ENCODE measurements at places on chromosomes 7 and 10. TPM values are rescaled to one million over a fixed set of nuclear protein-coding genes. Genes with fewer than 3 reads are reported as not detected.

DNA sequence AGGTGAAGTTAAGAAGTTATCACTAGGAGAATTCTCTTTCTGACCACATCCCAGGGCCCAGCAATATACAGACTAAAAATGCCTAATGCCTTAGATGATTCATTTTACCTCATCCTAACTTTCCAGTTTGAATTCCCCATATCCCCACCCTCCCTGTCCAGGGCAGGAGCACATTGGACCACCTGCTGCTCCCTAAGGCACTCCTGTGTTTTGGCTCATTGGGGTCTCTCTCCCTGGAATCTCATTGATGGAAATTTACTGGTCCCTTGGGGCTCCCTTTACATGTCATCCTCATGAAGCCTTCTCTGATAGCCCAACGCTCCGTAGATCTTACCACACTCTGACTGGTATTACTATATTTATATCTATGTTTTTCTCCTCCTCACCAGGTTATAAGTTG, 2.7 kb downstream of the IL2RA start:
- H3K4me1 ChIP-seq, result no peaks in the 10 kb centered on the region
- no peak overlapping the region for H3K4me3 ChIP-seq
- DNase-seq, result no peak
- H3K27ac ChIP-seq, result no peak overlapping the region

- no peaks in the 10 kb centered on the region for H3K36me3 ChIP-seq
- H3K27ac ChIP-seq, result no peak overlapping the region
- no peaks in the 10 kb centered on the region for H3K27me3 ChIP-seq
- no peak overlapping the region for H3K4me3 ChIP-seq
Measured at GRCh38 chr7:1918063-1918645, 248.1 kb downstream of the ELFN1 start.

- no peak overlapping the region for H3K4me3 ChIP-seq
- H3K4me1 ChIP-seq, result no peaks in the 10 kb centered on the region
- no peaks in the 10 kb centered on the region for H3K27me3 ChIP-seq
- no peaks in the 10 kb centered on the region for H3K36me3 ChIP-seq
- no peak for DNase-seq
Measured at GRCh38 chr10:127035827-127036226, 130.6 kb downstream of the DOCK1 start.

GRCh38 chr10:71337219-71337701, 18.2 kb downstream of the SLC29A3 start:
- peaks cover 9% of the 10 kb centered on the region for H3K4me1 ChIP-seq
- no peak for DNase-seq
- no peaks in the 10 kb centered on the region for H3K27me3 ChIP-seq
- no peak overlapping the region for H3K4me3 ChIP-seq
- H3K27ac ChIP-seq, result no peak overlapping the region
- peaks cover 9% of the 10 kb centered on the region for H3K36me3 ChIP-seq

DNA sequence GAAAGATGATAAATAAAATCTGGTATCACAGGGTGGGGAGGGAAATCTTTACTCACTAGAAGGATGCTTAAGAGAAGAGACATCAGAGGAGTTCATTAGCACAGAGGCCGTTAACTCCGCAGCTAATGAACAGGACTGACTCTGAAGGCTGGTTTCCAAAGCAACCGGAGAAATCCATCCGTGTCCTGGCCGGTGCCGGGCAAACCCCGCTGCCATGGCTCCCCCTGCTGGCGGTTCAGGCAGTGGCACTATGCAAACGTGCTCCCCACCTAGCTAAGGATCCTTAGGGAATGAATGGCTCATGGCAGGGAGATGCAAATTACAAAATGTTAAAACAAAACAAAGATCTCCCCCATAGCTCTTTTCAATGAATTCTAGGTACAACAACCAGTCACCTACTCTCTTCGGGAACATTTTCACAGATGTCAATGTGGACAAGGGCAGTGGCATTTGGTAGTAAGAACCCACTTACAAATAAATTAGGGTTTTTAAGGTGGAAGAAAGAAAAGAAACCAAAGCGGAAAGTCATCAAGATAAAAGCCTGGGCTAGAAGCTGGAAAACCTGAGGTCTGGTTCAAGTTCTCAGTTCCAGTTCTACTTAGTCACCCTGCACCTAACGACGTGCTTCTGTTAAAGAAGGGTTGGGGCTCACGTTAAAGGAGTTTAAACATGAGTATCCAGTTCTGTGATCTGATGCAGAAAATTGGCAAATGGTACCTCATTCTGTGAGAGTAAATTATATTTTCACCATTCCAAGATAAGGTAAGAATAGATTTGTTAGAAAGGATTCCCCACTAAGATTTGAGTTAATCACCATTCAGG, 138.2 kb downstream of the SVIL start:
- H3K4me3 ChIP-seq, result no peak overlapping the region
- H3K27ac ChIP-seq, result no peak overlapping the region
- H3K4me1 ChIP-seq, result no peaks in the 10 kb centered on the region
- peaks cover 54% of the 10 kb centered on the region for H3K36me3 ChIP-seq

GRCh38 chr7:149871576-149871975, 2.2 kb upstream of the ATP6V0E2 start:
- no peaks in the 10 kb centered on the region for H3K36me3 ChIP-seq
- DNase-seq, result no peak
- H3K27me3 ChIP-seq, result no peaks in the 10 kb centered on the region
- peaks cover 20% of the 10 kb centered on the region for H3K4me1 ChIP-seq

DNA sequence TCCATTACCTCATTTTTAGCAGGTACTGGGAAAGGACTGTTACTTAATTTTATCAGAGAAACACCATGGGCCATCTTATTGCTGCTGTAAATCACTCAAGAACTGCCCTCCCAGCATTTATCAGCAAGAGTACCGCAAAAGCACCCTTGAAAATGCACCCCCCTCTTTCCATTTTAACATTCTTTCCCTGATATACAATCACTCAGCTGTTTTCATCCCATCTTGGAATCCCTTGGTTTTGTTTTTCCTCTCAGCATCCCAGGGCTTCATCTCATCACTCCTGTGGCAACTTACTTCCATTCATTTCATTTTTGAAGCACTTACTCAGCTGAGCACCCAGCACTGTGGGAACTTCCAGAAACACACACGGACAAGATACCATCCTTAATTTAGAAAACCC, 36.5 kb downstream of the RAPGEF5 start:
- no peak for DNase-seq
- no peak overlapping the region for H3K27ac ChIP-seq
- no peak overlapping the region for H3K4me3 ChIP-seq
- no peaks in the 10 kb centered on the region for H3K4me1 ChIP-seq
- no peaks in the 10 kb centered on the region for H3K27me3 ChIP-seq
- H3K36me3 ChIP-seq, result no peaks in the 10 kb centered on the region

DNA sequence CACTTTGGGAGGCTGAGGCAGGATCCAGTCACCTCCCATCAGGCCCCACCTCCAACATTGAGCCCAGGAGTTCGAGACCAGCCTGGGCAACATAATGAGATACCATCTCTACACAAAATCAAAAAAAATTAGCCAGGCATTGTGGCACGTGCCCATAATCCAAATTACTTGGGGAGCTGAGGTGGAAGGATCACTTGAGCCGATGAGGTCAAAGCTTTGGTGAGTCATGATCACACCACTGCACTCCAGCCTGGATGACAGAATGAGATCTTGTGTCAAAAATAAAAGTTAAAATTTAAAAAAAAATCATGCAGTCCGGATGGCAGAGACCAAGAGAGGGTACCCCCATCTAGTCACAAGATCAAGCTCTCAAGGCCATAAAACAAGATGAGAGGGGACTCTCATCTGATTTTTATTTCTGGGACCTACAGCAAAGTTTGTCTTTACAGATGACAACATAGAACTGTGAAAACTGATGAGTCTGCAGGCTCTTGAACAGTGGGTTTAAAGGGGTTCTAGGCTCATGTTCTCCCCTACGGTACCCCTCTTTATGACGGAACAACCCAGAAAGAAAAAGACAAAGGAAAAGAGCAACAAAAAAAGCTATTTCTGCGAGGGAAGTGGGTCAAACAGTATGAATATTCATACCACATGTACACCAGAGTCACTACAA, 28.9 kb upstream of the CREB3L2 start:
- no peak for DNase-seq
- H3K4me3 ChIP-seq, result no peak overlapping the region
- H3K4me1 ChIP-seq, result no peaks in the 10 kb centered on the region
- H3K36me3 ChIP-seq, result no peaks in the 10 kb centered on the region
- H3K27ac ChIP-seq, result no peak overlapping the region
- H3K27me3 ChIP-seq, result no peaks in the 10 kb centered on the region

DNA sequence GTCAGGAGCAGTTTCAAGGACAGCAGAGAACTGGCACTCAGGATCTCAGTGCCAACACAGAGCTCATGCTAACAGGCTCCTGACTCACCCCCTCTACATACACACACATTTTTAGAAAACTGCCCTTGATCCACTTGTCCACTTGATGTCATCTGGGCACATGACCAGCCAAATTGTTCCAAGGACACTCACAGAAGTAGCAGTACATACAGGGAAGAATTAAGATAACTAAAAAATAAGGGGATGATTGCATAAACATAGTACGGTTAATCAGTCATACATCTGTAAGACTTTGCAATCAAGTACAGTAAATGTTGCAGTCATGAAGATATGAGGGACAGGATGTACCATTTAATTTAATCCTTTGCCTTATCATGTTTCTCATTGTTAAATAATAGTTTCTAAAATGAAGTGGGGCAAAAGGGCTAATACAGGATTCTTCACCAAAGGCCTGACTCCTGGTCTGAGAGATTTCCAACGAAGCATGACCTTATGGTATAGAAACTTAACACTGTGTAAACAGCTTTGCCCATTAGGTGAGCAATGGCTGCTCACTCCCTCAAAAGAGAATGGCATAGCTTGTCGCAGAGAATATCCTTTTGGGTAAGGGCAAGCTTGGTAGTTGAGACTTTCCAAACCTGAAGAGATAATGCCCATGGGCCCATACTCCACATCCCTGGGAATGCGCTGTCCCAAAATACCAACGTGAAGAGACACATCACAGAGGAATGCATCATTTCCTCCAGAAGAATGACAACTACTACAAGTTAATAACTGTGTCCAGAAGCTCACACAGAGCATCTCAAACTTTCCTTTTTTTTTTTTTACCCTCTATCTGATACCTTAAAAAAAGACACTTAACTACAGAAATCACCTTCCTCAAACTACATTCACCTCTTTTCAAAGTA, 94.1 kb downstream of the ARMH3 start:
- no peaks in the 10 kb centered on the region for H3K4me1 ChIP-seq
- H3K27me3 ChIP-seq, result no peaks in the 10 kb centered on the region
- H3K36me3 ChIP-seq, result peaks cover 6% of the 10 kb centered on the region
- DNase-seq, result no peak
- no peak overlapping the region for H3K27ac ChIP-seq
- H3K4me3 ChIP-seq, result no peak overlapping the region

DNA sequence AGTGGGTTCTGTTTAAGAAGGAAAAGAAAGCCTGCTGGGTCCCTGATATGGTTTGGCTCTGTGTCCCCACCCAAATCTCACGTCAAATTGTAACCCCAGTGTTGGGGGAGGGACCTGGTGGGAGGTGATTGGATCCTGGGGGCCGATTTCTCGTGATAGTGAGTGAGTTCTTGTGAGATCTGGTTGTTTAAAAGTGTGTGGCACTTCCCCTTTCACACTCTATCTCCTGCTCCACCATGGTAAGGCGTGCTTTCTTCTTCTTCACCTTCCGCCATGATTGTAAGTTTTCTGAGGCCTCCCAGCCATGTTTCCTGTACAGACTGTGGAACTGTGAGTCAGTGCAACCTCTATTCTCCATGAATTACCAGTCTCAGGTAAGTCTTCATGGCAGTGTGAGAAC, 42.6 kb downstream of the INPP5A start:
- no peak for DNase-seq
- no peaks in the 10 kb centered on the region for H3K27me3 ChIP-seq
- peaks cover 56% of the 10 kb centered on the region for H3K4me1 ChIP-seq

GRCh38 chr10:17380016-17380415, 74.4 kb downstream of the ST8SIA6 start:
- H3K27me3 ChIP-seq, result no peaks in the 10 kb centered on the region
- no peak for DNase-seq
- H3K36me3 ChIP-seq, result no peaks in the 10 kb centered on the region

GRCh38 chr10:114547514-114547913, 110.6 kb downstream of the ABLIM1 start:
- no peak overlapping the region for H3K27ac ChIP-seq
- H3K36me3 ChIP-seq, result no peaks in the 10 kb centered on the region
- H3K4me1 ChIP-seq, result peaks cover 20% of the 10 kb centered on the region
- no peak overlapping the region for H3K4me3 ChIP-seq

DNA sequence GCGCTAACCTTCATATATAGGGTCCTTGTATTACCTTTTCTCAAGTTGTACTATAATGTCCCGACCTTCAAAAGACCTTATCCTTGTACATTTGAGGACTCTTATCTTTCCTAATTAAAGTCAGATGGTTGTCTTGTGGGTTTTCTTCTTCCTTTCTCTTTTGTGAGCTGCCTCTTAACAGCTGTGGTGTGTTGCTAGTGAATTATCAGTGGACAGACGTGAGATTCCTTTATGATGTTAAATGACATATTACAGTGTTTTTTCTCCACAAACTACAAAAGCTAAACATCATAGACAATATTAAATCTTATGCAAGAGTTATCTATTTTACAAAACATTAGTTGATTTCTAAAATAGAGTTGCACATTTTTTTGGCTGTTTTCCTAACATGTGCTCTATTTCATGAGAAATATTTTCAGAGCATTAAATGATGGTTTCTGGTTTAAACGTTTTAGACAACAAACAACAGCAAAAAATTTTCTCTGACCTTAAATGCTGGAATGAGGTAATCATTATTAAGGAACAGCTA, 272.2 kb upstream of the NPVF start:
- no peaks in the 10 kb centered on the region for H3K4me1 ChIP-seq
- H3K27ac ChIP-seq, result no peak overlapping the region
- no peaks in the 10 kb centered on the region for H3K27me3 ChIP-seq
- H3K36me3 ChIP-seq, result no peaks in the 10 kb centered on the region

DNA sequence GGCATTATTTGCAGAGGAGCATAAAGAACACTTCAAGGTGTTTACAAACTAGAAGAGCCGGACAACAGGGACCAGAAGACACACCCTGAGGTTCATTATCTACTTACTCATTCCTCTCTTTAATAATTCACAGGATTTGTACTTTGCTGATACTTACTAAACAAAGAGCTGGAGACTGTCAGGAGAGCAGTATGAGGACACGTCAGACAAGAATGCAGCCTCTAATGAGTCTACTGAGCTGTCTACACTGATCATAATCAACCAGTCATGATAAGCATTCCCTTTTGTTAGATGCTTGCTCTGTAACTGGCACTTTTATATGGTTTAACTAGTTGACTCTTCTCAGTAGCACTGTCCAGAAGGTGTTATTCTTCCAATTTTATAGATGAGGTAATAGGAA, 243.3 kb upstream of the CDC14C start:
- no peaks in the 10 kb centered on the region for H3K36me3 ChIP-seq
- no peaks in the 10 kb centered on the region for H3K27me3 ChIP-seq
- no peak overlapping the region for H3K4me3 ChIP-seq
- no peak overlapping the region for H3K27ac ChIP-seq
- H3K4me1 ChIP-seq, result no peaks in the 10 kb centered on the region

The CRHR2 gene
- not detected for total RNA-seq

All from vagina (tissue), 2 donors.